ENCODE measurements at places on chromosomes 11 and 22.
A peak's percentile ranks its signal among the peaks of the same experiment; 100 is the strongest.

DNA sequence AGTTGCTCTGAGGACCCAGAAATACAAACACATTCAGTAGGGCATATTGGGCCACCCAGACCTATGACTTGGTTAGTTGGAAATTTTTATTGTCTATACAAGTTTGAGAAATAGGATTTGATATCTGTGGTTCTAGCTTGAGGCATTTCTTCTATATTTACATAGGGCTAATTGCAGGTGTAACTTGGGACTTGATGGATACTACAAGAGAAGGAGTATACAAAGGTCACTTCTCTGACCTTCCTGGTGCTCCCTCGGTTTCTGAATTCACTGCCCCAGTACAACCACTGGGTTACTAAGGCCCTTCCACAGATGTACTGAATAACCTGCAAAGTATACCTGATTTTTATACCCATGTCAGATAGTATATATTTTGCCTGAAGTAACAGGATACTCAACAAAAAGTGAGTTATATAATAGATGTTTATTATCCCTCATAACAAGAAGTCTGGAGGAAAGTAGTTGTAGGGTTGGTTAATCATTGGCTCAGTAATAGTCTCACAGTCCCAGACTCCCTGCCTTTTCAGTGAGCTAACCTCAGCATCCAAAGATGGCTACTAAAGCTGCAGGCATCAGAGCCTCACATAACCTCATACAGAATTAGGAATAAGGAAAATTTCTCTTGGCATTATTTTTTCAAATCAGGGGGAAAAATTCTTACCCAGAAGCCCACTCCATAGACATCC lies 8.8 kb upstream of the PGR start:
- no peak for DNase-seq

GRCh38 chr22:50601669-50602337 lies 1.2 kb downstream of the MAPK8IP2 start:
- no peak for DNase-seq

- no peak for DNase-seq
Observed at GRCh38 chr22:45969414-45969799, 7.6 kb downstream of the WNT7B start.

DNA sequence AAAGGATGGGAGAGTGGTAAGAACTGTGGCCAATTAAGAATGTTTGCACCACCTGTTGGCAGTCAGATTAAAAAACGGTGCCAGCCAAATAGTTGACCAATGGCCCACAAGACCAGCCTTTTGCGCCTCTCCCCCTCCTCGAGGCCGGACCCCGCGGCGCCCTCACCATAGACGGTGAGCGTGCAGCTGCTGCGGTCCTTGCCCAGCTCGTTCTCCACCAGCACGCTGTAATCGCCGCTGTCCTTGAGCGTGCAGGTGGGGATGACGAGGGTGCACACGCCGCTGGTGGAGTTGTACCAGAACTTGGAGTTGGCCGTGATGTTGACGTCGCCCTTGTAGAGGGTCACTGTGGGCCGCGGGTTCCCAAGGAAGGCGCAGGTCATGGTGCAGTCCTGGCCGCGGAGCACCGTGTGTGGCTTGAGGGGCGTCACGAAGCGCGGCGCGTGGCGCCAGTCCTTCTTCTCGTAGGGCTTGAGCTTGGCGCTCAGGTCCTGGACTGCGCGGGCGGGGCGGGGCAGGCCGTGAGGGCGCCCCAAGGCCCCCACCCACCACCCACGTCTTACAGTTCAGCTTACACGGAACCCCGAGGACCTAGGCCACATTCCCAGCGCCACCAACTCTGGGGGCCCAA lies 7.2 kb downstream of the TMEM86A start:
- DNase-seq, result no peak

GRCh38 chr22:19688301-19689290 lies 25.7 kb upstream of the SEPTIN5 start:
- no peak for DNase-seq

DNA sequence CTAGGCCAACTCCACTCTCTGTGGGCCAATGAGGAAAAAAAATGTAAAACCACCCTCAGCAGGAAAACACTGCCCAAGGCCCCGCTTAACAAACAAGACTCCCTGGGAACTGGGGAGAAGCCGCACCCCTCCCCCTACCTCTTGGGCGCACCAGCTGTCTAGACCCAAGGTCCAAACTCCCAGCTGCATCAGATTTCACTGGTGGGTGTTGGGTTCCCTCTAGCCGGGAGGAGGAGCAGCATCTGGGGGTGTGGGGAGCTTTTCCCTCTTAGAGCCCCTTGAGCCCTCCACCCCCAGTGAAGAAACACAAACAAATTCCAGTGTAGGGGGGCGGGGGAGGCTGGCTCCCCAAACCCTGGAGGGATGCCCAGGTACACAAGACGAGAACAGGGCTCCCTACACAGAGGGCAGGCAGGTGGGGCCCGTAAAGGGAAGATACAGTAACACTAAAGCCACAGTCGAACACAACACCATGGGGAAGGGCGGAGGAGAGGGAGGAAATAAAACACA lies 64.9 kb downstream of the NECTIN1 start:
- no peak for DNase-seq

DNA sequence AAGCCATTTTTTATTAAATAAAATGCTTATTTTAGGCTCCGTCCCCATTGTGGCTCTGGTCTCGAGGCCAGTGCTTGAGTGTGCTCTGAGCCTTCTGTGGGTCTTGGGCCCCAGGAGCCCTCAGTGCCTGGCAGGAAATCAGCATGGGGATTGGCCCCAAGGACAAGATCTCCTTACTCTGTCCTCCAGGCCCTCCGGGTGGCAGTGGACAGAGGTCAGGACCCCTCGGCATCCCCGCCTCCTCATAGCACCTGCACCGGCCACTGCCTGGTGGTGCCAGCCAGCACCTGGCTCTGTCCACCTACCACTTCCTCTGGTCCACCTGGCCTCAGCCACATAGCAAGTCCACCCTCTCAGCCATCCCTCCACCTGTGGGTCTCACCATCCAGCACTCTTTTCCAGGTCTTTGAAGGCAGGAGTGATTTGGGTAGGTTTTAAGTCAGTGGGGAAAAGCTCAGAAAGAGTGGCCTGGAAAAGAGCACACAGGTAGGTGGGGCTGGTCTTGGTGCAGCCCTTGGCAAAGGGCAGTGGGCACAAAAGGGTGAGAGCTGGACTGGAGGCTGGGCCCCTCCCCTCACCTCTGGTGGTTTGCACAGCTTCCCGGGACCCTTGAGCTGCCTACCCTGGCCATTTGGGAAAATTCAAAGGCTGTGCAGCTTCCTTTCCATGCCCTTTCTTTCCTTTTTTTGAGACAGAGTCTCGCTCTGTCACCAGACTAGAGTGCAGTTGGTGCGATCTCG lies 3.5 kb downstream of the CLDN5 start:
- DNase-seq, result no peak

- no peak for DNase-seq
Observed at GRCh38 chr11:121249039-121249663, 43.4 kb upstream of the SC5D start.

GRCh38 chr22:26604368-26604767 lies 13.5 kb downstream of the CRYBB1 start:
- DNase-seq, result no peak

DNA sequence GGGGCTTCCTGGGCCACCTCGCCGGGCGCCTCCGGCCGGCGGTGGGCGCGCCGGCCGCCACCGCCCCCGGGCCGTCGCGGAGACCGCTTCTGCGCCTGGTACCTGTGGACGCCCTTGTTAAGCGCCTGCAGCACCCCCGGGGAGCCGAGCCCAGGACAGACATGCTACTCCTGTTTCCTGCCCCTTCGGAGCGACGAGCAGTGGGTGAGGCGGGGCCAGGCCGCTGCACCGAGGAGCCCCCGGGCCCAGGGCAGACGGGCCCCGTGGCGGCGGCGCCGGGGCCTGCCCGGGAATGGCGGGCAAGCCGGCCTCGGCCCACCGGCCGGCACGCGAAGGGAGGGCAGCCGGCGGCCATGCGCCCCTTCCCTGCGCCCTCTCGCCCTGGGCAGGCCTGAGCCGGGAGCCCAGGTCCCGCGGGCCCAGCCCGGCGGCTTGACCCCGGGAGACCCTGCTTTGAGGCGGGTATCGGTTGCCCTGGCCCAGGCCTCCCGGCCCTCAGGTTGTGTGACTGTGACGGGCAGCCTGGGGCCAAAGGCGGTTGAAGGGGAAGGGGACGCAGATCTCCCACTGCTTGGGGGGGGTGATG lies 789 bp upstream of the KDM2A start:
- DNase-seq, result peak; percentile 68

- peak; percentile 81 for DNase-seq
Observed at GRCh38 chr11:129853518-129854231, 38.0 kb downstream of the TMEM45B start.

DNA sequence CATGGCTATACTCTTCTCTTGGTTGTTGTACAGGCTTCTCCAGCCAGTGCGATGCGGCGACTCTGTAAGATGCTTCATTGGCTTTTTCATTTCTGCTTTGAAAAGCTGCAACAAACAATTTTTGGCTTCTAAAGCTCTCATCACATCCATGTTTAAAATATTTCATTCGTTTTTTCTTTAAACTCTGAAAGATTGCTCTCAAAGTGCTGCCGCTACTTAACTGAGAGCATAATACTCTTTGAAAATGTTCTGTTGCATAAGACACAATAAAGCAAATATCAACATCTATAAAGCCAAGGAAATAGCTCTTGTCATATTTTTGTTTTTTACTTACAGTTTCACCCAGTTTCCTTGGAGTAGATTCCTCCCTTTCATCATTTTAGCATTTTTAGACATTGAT lies 468.3 kb downstream of the TBC1D22A start:
- no peak for DNase-seq

DNA sequence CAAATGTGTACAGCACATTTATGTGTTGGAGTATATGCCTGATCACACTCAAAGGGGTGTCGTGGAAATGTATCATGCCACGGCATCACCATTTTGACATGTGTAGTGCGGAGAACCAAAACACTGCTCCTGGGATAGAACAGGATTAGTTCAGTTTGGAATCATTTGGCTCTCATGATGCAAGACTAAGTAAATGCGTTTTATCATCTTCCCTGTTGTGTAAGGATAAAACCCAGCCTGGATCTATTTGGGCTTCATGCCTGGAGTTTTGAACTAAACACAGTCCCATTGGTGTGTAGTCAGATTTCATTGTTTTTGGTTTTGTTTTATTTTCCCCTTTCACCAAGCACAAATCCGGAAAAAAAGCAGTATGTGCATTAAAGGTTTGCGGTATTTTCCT lies 574.3 kb downstream of the NTM start:
- no peak for DNase-seq

DNA sequence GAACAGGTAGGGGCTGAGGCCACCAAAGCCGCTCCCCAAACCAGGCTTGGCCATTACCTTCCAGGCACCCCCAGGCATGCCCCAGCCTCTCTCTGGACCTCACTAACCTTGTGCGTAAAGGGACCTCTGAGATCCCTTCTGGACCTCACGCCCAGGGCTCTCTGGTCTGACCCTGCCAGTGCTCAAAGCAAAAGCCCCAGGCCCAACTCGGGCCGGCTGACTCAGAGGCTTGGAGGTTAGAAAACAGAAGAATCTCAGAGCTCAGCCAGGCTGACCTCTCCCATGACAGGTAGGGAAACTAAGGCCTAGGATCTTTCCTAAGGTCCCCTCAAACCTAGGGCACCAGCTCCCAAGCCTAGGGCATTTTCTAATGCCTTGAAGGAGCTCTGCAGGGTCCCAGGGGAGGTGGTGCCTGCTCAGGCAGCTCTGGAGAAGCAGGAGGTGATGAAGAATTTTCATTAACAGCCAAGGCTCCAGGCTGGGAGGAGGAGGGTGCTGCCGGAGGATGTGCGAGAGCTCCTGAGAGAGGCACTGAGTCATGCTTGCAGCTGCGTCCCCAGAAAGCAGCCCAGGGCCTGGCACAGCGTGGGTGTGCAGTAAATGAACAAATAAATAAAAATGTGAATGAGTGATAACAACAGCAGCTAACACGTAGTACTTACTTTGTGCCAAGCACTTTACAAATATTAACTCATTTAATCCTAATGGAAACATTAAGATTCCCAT lies 25.6 kb downstream of the ARRB1 start:
- DNase-seq, result no peak

GRCh38 chr22:49789289-49790141 lies 38.2 kb downstream of the BRD1 start:
- peak; percentile 66 for DNase-seq

All from activated CD8-positive, alpha-beta T cell treated with anti-CD3 and anti-CD28 coated beads, Interleukin-2, amount 10 ng/mL, durations not matched to agents 7 days and 5 days (primary cell).